ENCODE measurements at places on chromosomes 13 and 19.
A peak's percentile ranks its signal among the peaks of the same experiment; 100 is the strongest.

DNA sequence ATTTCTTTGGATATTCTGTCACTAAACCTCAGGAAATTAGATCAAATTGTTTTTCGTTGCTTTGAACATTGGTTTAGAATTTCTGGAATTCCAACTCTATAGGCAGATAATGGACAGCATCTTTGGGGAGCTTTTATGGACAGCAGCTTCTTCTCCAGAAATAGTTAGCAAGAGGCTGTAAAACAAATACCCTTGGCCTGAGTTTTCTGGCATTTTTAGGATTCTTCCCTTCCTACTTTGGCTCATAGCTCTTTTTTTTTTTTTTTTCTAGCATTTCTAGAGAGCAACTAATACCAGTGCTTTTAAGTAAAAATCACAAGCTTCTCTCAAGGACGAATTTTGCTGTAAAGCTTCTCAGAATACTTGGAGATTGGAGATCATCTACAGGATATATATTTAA lies 169.8 kb upstream of the SPRY2 start:
- DNase-seq, result no peak

DNA sequence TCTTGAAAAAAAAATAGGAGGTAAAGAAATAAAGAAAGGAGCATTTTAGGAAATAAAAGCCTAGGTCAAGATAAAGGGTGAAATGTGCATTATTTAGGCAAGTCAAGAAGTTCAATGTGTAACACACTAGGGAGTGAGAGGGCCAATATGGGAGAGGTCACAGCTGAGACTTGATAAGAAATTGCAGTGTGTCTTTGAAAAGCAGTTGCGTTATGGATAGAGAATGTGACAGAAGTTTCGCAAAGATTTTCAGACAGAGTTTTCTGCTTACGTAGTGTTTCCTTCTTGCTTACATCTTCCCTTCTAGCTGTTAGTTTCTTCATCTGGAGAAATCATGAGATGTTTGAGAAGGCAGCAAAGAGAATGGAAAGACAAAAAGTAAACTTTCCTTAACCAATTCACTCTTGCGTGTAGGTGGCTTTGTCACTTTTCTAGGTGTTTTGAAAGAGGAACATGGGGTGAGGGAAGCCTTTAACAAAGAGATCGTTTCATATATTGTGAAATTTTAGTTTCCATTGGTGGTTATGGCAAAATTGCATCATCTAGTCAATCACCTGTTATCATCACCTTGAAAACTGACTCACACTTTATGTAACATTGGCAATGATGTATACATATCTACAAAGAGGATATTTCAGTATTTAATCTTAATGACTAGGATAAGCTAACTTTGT lies 975.5 kb downstream of the OLFM4 start:
- no peak for DNase-seq

GRCh38 chr13:44306371-44307192 lies 67.0 kb upstream of the SERP2 start:
- no peak for DNase-seq

DNA sequence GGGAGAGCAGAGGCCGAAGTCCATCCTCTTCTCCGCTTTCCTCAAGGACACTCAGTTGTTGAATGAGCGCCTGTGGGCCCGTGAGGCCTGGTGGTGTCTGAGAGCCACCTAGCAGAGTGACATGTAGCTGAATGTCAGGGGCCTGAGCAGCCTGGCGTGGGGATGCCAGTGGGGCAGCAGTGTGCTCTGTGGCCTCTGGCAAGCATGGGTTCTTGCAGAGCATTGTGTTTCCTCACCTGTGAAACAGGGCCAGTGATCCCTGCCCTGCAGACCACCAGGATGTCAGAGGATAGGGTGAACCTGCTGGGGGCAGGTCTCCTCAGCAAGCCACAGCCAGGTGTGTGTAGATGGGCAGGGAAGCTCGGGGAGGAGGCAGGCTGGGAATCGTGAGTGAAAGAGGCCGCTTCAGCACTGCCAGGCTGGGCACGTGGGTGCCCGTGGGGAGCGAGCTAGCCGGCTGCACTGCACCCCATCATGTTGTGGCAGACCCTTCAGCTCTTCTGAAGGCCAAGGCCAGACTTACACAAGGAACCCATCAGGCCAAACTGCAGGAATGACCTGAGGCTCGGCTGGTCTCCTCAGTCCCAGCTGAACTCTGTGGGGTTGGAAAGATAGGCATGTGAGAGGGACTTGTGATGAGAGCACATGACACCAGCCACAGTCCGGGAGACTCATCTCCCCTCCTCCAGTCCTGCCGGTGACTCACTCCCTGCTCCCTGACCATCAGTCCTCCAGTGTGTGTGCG lies 5.0 kb downstream of the PPP1R37 start:
- no peak for DNase-seq

DNA sequence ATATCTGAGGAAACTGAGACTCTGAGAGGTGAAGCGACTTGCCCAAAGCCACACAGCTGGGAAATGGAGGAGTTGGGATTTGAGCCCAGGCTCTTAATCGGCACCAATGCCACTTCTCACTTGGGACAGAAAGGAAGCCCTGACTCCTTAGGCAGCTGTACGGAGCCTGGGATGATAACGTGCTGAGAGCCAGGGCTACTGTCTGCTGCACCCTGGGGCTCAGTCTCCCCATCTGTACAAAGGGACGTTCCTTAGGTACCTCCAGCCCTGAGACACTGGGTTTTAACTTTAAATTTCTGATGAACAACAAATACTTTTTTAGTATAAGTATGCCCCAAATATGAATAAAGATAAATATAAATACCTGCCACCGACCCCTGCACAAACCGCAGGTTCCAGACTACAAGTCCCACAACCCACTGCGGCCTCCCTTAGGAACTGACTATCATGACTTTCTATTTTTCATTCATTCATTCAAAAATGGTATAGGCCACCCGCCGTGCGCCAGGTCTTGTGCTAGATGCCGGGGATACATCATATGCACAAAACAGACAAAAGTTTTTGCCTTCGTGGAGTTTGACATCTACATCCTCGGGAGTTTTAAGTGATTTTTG lies 776 bp upstream of the NCLN start:
- DNase-seq, result peak; percentile 52

DNA sequence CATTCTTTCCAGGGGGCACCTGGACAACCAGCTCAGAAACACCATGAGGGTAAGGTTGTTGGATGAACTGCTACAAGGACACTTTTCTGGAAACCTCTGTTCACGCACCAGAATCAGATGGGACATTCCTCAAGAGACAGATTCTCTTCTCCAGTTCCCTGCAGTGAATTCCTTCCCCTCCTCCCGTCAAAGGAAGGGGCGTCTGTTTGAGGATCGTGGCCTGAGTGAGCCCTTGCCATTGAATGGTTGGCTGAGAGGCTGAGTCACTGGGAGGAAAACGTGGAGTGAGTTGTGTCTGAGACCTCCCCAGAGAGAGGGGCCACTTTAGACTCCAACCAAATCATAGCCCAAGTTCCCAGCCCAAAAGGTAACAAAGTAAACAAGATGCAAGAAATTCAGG lies 79.4 kb upstream of the ZNF507 start:
- no peak for DNase-seq

DNA sequence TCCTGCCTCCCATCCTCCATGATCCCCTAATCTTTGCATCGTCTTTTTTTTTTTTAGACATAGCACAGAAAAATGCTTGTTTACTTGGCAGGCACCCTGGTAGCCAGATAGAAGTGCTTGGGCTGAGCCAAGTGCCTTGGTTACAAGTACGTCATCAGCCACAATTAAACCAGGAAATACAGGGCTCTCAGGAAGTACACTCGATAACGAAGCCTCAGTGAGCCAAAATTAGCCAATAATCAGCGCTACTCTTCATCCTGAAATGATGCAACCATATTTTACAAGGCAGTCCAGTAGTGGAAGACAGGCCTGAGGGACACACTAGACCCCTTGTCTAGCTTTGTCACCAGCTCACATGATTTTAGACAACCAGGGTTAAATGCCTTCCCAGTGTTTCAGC lies 194.0 kb upstream of the NBEA start:
- no peak for DNase-seq

DNA sequence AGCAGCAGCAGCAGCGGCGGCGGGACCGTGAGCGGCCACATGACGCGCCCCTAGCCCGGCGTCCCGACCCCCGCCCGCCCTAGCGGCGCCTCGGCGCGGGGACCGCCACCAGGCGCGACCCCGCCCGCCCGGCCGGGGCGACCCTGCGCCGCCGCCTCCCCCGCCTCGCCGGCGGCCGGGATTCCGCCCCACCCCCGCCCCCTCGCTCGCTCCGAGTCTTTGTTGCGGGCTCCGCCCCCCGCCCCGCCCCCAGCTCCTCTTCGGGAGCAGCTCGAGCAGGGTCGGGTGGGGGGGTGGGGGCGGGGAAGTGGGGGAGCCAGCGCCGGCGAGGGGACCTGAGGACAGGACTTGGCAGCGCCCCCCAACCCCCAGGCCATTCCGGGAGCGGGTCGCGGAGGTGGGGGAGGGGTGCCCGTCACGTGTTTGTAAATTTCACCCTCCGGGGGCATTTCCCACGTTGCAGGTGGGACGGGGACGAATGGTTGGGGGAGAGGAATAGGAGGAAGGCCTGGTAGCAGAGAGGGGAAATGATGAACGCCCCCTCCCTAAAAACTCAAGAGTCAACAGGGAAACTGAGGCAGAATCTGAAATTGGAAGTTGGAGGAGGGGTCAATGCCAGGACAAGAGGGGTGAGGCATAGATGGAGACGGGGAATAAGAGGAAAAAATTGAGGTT lies at the start of gene OLFM2:
OLFM2 (minus strand) TSS at position 190 of the 675 bp plus-strand sequence; CDS start at position 41, 149 bp downstream.
- DNase-seq, result no peak

DNA sequence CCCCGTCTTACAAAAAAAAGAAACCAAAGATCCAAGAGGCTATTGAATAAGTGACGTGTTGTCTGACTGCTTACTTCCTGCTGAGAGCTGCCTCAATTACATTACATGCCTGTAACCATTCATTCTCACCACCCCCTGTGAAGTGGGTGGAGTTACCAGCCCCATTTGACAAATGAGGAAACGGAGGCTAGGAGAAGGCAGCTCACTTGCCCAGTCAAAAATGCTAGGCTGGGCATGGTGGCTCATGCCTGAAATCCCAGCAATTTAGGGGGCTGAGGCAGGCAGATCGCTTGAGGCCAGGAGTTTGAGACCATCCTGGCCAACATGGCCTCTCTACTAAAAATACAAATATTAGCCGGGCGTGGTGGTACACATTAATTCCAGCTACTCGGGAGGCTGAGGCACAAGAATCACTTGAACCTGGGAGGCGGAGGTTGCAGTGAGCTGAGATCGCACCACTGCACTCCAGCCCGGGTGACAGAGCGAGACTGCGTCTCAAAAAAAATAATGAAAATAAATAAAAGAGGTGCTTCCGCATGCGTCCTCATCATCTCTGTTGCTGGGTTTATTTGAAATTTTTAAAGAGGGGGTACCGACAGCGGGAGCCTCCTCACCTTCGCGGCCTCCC lies 499 bp downstream of the LSM7 start:
- peak; percentile 45 for DNase-seq

- no peak for DNase-seq
These were observed 356.1 kb downstream of the FGF14 start for GRCh38 chr13:102045731-102046130.

DNA sequence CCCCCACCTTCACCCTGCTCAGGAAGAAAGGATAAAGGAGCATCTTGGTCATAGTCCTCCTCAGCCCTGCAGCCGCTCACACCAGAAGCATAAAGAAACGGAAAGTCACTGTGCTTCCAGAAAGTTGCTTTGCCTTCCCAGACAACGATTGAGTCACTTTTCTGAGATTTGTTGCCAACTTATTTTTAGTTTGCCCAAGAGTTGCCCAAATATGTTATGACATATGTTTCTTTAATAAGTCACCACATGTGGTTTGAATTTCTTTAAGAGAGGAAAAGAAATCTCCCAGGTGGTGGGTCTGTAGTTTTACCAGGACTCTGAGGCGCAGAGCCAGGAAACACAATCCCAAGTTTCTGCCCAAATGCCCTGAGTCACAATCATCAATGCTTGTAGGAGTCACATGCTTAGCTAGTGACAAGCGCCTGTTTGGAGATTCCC lies 63.4 kb upstream of the LRCH1 start:
- DNase-seq, result no peak

- peak; percentile 38 for DNase-seq
These were observed 409 bp downstream of the FOSB start for GRCh38 chr19:45468159-45468651.

DNA sequence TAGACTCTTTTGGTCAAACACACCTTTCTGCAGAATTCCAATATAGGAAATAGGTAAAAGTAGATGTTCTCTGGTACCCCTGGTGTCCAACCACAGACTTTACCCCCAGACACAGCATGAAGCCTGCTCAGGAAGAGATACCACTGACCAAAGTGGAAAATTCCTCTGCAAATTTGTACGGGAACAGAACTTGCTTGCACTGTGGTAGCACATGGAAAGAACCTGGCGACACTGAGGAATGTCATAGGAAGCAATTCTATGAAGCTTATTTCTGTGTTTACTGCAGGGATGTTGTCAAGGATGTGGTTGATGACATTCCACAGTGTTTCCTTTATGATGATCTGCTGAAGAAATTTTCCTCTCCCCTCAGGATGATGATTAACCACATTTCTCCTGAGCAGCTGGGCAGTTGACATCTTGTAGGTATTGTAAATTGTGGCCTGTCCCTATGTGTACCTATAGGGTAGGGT lies 48.9 kb upstream of the TNFSF11 start:
- no peak for DNase-seq

DNA sequence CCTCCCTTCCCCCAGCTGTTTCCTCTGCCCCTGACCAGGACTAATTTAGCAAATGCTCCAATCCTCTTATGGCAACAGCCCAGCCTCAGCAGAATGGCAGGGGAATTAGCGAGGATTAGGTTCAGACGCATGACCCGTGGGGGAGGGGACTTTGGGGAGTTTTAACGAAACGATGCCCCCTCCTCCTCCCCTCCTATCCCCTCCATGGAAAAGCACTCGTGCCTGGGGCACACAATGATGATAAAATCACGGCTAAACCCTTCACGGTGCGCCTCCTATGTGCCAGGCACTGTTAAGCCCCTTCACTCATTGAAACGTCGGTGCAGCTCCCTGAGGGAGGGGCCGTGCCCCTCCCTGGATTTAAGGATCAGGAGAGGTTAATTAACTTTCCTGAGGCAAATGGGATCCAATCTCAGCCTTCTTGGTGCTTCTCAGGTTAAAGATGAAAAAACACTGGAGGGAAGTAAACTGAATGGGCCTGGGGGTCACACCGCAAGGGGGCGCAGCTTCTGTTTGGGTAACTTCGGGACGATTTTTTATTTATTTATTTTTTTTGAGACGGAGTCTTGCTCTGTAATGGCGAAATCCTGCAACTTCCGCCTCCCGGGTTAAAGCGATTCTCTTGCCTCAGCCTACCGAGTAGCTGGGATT lies 10.1 kb upstream of the TPRX2 start:
- no peak for DNase-seq

- no peak for DNase-seq
These were observed 166.3 kb downstream of the STK24 start for GRCh38 chr13:98410612-98411011.

GRCh38 chr13:114099191-114099590 lies 33.2 kb downstream of the RASA3 start:
- DNase-seq, result no peak
